ENCODE measurements at places on chromosomes 11 and 22.

DNA sequence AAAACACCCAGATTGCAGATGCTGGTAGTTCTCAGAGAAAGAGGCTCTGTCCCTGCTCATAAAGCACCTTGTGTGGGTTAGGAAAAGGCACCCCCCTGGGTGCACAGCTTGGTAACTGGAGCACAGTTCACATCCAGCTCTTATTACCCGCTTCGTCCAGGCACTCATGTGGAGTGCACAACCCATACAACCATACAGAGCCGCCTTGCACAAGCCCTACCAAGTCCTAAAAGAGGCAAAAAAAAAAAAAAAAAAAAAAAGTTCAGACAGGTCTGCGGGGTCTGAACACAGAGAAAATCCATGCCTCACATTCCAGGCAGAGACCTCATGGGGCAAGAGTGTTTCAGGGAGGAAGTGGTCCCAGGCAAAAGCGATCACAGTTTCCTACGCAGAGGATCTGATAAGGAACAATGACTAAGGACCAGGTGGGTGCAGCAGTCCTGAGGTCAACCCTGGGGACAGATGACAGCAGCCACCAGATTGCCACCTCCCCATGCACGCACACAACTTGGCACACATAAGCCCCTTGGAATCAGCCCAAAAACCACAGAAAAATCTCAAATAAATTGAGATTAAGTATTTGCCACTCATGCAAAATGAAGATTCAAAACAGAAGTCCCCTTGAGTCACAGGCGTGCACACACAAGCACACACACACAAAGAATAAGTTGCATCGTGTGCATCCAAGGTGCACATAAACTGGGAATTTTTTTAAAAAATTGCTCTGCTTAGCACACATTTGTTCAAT, 12.3 kb downstream of the MB start:
- DNase-seq = no peak

DNA sequence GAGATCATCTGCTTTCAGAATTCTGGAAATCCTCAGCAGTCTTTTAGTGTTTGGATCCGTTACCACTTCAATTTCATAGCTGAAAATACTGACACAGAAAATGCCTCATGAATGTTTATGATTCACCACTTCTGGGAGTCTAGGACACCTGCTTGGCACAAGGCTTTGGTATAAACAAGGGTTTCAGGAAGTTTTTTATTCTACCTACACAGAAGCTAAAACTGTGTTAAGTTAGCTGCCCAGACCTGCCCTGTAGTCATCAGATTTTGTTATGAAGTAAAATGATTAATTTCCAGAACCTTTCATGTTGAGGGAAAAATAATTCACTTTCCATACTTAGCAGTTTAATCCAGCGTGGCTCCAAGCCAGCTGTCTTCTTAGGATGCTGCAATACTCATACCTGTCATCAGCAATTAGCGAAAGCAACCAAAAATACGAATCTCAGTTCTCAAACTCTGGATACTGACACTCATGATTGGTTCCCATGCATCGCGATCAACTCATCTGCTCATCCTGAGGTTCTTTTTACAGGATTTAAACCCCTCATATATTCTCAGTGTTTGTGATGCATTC, 458.5 kb upstream of the CCDC90B start:
- no peak for DNase-seq

DNA sequence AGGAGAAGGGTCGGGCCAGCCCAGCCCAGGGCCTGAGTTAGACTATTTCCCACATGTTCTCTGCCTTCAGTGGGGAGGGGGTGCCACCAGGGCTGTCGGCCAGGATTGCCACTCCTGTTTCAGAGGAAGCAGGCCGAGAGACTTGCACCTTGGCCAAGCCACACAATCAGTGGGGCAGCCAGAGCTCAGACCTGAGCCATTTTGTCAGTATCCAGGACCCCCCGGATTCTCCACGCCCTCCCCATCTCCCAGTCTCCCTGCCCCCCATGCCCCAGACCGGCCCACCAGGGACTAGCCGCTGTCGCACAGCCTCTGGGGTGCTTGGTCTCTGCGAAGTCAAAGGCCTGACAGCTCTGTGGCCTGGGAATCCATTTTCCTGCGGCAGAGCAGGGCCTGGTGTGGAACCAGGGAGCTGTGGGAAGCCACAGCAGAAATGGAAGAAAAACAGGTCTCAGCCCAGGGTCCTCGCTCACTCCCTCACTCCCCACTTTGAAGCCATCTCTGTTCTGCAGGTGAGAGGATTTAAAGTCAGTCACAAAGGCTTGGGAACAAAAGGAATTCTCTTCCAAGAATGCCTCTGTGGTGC, 25.5 kb upstream of the MGAT3 start:
- DNase-seq = no peak

DNA sequence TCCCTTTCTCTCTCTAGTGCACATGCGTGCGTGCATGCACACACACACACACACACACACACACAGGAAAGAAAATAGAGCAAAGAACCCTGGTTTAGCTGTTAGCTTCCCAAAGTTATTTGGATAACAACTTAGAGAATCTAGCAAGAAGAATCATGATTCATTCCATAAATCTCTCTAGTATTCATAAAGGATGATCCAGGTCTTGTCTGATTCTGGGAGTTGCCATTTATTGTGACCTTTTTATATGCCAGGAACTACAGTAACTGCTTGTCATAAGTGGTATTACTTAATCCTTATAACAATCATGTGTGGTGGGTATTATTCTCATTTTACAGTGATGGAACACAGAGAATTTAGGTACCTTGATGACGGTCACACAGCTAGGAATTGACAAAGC, 141.5 kb upstream of the MTMR2 start:
- no peak for DNase-seq

Data from left hindlimb (tissue), 1 donor.